Activated CD4-positive, alpha-beta T cell treated with anti-CD3 and anti-CD28 coated beads for 1 hour (primary cell): ENCODE measurements at places on chromosomes 2 and 18.

GRCh38 chr2:199144546-199144945 lies 313.2 kb downstream of the SATB2 start:
- no peak for DNase-seq

DNA sequence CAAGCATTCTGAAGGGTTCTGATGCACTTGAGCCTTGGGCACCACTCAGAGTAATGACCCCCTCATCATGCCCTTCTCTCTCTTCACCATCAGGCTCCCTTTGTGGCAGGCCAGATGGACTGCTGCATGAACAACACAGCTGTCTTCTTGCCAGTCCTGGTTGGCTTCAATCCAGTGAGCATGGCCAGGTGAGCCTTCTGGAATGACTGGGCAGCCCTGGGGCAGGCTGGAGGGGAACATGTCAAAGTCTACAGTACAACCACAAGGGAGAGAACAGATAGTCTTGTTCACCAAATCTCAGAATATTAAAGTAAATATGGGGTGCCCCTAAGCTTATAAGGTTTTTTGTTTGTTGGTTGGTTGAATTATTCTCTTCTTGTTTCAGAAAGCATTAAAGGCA lies 4.4 kb downstream of the GCKR start:
- DNase-seq: no peak

- DNase-seq: no peak
These were observed 3.8 kb downstream of the EPHA4 start for GRCh38 chr2:221568299-221568698.

GRCh38 chr18:46161703-46162396 lies 57.7 kb downstream of the HAUS1 start:
- DNase-seq: no peak

GRCh38 chr2:225282858-225283710 lies 116.4 kb upstream of the NYAP2 start:
- no peak for DNase-seq

DNA sequence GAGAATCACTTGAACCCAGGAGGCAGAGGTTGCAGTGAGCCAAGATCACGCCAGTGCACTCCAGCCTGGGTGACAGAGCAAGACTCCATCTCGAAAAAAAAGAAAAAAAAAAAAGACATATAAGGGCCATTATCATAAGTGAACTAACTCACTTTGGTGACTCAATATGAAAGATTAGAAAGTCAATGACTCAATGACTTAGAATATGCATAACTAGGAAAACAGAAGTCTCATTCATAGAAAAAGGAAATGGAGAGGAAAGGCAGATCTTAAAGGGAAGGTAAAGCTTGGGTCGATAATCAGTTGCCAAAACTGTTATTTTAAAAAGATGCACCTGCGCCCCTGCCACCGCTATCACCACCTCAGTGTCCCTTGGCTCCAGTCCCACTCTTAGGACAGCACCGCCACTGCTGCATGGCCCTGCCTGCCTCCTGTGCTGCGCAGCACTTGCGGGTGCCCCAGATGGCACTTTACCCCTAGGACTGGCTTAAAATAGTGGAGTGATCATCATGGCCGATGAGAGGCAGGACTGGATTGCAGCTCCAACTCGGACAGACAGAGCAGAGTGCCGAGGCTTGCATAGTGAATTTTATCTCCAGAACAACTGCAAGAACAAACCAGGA lies 54.7 kb downstream of the INO80D start:
- DNase-seq: no peak

DNA sequence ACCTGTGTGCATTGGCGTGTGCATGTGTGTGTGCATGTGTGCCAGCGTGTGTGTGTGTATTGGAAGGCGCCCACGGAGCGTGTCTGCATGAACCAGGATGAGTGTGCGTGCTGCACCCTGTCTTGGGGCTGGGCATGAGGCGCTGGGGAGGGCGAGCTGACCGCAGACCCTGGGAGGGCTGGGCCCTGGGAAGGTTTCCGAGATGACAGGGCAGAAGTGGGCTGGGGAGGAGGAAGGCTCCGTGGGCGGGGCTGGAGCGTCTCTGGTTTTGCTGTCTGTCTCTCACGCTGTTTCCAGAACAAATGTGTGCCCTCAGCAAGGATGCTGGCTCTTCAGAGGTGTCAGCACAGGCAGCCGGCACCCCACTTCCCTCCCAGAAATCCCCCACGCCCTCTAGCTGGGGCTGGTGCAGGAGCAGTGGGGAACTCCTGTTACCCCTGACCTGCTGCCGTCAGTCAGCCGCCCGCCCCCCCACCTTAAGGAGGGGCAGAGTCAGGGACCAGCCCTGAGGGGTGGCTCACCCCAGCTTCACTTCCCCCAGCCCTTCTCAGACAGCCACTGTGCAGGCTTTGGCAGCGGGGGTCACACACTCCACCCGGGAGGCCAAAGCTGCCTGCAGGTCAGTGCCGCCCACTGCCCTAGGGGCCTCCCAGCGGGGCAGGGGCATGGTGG lies at the start of gene GPR35:
Gene GPR35 (plus strand): TSS at position 531 of the 672 bp plus-strand sequence. CDS start 4,473 bp downstream, outside the sequence.
- DNase-seq: peak; percentile 52

- DNase-seq: no peak
These were observed 7.5 kb upstream of the SCLY start for GRCh38 chr2:238053191-238053776.

DNA sequence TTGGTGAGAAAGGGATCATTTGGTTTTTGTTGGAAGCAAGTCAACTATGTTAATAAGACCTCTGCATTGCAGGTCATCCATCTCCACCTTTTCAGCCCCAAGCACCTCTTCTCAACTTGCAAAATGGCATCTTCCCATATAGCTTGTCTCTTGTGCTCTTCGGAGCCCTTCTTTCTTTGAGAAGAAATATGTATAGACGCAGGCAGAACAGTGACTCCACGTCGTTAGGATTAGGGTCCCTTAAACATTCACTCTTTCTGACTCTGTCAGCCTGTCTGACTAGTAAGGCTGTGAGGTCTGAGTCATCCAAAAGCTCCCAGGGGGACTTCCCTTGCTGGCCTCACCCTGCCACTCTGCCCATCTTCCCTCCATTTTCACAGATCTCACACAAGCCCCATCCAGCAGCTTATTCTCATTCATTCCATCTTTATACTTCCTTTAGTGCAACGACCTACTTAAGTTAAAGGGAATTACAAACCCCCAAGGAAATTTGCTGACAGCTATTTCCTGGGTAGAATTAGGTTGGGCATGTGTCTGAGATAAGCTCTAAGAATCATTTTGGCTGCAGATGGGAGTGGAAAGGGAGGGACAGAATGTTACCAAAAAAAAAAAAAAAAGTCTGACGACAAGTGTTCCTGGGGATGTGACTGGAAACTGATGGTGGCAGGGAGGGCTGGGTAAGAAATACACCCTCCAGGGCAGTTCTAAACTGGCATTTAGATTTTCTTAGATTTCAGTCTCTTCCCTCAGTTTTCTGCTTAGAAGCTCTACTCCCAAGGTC lies 37.7 kb upstream of the MEX3C start:
- no peak for DNase-seq

- no peak for DNase-seq
These were observed 521.0 kb downstream of the ADCYAP1 start for GRCh38 chr18:1425679-1426078.

DNA sequence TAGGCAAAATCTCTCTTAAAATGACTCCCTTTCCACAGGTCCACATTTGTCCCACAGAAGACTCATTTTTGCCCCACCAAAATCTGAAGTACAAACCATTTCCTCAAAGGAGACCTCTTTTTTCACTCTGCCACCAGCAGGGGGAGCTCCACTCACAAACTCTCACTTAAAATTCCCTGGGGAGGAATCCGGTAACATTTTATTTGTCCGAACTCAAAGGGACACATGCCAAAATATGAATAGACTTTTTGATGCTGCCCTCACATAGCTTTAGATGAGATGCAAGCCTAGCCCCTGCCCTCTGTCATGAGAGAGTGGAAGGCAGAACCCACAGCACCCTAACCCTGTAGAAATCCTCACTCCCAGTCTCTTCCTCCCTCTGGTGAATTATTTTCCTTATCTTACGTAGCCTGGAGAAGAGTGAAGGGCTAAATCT lies 57.1 kb downstream of the RMDN2 start:
- DNase-seq: peak; percentile 22

- no peak for DNase-seq
These were observed 75.1 kb downstream of the RFTN2 start for GRCh38 chr2:197600306-197600705.
